ENCODE measurements at places on chromosomes 2 and 18.
A peak's percentile ranks its signal among the peaks of the same experiment; 100 is the strongest.

DNA sequence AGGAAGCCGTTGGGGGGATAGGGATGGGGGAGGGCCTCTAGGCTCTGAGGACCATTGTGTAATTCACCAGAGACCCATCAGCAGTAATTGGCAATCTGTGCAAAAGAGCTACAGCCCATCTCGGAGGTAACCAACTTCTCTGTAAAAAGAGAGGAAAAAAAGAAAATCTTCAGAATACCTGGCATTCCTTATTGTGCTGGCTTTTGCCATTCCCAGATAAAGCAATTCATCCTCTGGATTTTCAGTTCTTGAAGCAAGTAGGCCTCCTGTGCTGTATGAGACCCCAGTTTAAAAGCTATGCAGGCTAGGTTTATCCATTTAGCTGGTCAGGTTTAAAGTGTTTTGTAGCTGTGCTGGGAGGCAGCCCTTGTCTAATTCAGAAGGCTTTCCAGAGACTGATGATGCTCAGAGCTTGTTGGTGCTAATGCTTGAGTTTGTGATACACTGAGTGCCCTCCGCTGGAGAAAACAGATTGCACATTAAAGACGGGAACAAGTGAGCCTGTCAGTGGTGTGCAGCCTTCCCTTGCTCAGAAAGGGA lies at the start of gene LRRTM4:
Gene LRRTM4 (minus strand): TSS at position 446 of the 540 bp plus-strand sequence.
- no peak for DNase-seq

GRCh38 chr2:221444106-221444505 lies 128.0 kb downstream of the EPHA4 start:
- DNase-seq = no peak

- DNase-seq = no peak
Observed at GRCh38 chr2:191533693-191534180, 144.2 kb upstream of the NABP1 start.

DNA sequence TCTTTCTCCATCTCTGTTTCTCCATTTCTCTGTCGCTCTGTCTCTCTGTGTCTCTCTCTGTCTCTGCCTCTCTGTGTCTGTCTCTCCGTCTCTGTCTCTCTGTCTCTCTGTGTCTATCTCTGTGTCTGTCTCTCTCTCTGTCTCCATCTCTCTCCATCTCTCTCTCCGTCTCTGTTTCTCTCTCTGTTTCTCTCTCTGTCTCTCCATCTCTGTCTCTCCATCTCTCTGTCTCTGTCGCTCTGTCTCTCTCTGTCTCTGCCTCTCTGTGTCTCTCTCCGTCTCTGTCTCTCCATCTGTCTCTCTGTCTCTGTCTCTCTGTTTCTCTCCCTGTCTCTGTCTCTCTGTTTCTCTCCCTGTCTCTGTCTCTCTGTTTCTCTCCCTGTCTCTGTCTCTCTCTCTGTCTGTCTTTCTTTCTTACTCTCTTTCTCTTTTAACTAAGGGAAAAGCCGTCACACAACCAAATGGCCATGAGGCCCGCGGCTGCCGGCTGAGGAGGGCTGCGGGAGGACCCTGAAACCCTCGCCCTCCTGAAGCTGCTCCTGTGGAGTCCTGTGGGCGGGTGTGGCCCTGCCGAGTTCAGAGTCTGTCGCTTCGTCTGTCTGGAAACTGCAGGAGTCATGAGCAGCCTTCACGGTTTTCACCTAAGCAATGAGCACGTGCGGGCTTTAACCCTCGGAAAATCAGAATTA lies 29.3 kb downstream of the NFATC1 start:
- no peak for DNase-seq

GRCh38 chr18:36183033-36183432 lies 4.3 kb upstream of the MOCOS start:
- DNase-seq = no peak

DNA sequence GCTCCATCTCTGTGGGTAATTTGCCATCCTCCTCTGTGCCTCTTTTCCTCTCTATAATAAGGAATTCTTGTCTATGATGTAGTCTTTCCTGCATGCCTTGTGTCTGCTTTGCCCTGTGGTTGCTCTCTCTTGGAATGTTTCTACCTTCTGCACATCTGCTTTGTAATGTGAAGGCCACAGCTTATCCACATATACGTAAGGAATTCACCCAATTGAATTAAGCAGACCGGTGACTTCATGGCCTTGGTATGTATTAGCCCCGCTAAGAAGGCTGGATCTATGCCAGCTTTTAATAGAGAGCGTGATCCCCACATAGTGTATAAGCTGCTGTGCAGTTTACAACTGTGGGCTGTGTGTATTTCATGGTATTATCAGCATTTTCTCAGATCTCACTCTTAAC lies 274.7 kb downstream of the RNF144A start:
- DNase-seq = peak; percentile 12

GRCh38 chr18:56461151-56461550 lies 177.2 kb downstream of the TXNL1 start:
- peak; percentile 59 for DNase-seq

- peak; percentile 71 for DNase-seq
Observed at GRCh38 chr2:161436411-161436810, 20.3 kb downstream of the TBR1 start.

DNA sequence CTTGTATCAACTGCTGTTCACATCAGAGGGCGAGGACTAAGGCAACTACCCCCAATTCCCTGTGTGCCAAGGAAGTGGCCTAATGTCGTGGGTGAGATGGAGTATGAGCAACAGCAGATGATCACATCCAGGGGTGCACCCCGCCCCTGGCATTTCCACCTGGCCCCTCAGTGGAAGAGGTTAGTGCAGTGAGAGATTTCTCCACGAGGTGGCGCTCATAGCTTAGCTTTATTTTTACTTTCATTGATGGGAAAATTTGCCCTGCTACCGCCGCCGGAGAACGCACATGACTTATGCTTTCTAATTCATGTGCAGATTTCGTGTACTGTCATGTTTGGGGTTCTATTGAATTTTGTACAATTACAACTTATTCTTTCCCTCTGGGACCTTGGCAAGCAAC lies 470.6 kb upstream of the MEX3C start:
- DNase-seq = no peak

DNA sequence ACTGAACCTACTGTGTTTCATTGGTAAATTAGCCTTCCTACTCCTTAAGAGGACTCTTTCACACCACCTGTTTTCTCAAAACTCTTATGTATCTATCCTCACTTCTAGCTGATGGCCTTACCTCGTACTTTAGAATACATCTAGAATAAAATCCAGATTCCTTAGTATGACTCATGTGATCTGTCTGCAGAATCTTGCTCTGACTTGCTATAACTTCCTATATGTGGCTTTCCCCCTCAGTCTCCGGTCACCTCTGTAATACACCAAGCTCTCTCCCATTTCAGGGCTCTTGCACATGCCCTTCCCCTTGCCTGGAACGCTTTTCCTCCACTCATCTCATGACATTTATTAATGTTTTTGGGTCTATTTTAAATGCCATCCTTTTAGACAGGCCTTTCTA lies 95.6 kb upstream of the LHCGR start:
- DNase-seq = peak; percentile 39

- DNase-seq = no peak
Observed at GRCh38 chr2:62151306-62151638, 44.6 kb upstream of the B3GNT2 start.

DNA sequence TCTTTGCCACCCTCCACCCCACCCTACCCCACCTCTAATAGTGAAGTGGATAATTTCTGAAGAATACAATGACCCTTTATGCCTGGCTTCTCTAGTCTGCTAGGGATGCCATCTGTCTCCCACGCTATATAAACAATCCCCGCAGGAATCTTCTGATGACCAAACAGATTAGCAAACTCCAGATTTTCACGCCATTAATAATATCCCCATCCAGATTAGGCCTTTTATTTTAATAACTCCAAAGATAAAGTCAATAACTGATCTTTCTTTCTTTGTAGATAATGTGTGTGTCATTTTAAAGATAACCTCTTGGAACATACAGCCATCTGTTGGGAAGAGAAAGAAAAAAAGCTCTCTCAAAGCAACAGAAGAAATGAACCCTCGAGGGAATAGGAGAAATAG lies 47.9 kb upstream of the CCDC150 start:
- DNase-seq = no peak

GRCh38 chr2:167127135-167127534 lies 238.9 kb downstream of the XIRP2 start:
- DNase-seq = no peak

- DNase-seq = no peak
Observed at GRCh38 chr2:225649274-225649673, 249.8 kb downstream of the NYAP2 start.

- DNase-seq = no peak
Observed at GRCh38 chr18:62745089-62745751, 29.9 kb downstream of the PHLPP1 start.

DNA sequence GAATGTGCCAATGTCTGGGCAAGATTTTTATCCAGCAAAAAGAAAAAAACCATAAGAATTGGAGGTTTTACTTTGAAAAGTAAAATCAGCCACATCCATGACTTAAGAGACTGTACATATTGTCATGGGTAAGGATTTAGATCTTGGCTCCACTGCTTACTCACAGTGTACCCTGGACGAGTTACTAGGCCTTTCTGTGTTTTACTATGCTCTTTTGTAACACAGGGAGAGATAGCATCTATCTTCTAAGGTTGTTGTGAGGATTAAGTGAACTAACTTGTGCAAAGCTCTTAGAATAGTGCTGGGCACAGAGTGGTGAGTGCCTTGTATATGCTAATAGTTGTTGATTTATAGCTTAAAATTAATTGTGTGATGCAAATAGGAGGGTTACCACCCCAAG lies 255.9 kb downstream of the NEDD4L start:
- DNase-seq = no peak

DNA sequence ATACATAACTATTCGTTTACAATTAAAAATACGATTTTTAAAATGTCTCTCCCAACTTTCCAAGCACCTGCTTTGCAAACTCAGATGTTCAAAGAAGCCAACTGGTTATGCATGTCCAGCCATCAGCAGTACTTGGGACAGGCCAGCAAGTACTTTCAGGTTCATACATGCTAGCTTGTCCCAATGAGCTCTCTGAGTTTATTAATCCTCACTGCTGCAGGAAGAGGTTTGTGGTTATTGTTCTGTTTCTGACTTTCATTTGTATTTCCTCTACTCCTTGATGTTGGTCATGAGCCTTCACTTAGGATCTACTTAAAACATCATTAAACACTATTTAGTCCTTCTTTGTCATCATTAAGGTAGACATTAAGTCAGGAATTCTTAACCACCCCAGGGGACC lies 374.1 kb downstream of the LRATD1 start:
- DNase-seq = no peak

DNA sequence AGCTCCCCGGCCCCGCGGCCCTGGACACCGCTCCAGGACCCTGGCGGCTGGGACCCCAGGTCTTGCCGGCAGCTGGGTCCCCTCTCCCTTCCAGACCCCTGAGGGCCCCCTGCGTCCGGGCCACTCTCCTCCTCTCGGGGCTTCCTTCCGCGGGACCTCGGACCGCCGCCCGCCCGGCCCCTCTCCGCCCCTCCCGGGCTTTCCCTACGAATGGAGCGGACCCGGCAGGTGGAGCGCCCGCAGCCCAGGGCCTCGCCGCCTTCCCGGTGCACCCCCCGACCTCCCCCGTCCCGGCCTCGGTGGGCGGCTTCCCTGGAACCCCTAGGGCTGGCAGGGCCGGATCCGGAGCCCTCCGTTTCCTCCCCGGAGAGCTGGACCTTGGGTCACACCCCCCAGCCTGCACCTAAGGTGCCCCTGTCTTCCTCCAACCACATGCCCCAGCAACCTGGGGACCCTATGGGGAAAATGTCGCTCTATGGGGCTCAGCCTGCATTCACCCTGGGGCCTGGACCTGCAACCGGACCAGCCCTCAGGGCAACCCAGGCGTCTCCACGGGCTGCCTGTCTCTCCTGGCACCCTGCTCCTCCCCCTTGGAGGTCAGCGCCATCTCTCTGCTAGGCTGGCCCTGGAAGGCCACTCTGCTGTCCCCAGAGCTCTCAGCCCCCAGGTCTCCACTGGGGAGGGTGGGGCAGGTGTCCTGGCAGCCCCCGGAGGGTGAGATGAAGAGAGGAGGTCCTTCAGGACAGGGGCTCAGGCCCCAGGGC lies 730 bp downstream of the B3GNT7 start:
- DNase-seq = no peak

GRCh38 chr2:215722125-215722524 lies 286.3 kb upstream of the FN1 start:
- DNase-seq = no peak

DNA sequence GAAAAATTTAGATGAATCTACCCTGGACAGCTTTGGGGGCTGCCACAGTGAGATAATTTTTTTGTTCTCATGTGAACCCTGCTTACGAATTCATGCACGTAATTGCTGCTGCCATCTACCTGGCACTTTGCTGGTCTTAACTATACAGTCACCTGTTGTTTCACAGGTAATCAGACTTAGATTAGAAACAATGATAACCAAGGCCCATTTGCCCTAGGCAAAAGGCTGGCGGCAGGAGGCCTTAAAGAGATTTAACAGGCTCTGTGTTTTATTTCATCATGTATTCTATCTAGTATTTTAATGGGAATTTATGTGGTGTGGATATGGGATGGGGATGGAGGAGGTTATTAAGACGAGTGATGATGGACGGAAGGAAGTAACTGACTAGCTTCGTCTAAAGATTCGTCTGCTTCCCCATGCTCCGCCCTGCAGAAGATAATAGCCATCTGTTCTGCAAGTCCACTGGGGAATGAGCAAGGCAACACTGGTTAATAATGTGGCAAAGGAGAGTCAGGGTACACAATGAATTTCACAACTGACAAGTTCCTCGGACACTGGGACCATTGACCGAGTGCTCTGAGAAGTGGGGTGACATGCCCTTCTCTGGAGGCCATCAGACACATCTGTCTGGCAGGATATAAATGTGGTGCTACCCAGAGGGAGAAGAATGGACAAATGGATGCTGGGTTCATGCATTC lies 291.8 kb upstream of the TNP1 start:
- no peak for DNase-seq

DNA sequence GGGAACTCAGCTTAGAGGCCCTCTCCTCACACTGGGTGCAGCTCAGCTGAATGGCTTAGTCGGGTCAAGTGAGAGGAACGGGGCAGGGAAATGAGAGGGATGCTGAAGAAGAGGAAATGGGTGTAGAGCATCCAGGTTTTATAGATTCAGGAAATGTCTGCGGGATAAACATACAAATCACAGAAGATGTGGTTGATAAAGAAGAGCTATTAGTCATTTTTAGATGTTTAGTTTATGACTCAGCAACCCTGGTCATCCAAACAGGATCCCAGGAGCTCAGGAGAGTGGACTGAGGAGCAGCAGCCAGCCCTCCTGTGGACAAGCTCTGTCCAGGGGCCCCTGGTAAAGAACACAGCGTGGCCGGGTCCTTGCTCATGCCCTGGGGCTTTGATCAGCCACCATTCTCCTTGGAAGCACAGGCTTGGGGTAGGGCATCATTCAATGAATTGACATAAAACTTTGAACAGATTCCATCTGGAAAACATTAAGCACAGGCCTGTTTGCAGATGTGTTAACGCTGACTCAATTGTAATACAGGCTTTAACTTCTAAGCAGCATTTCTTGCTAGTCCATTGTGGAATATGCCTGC lies 83.0 kb downstream of the NPAS2 start:
- peak; percentile 64 for DNase-seq
